ENCODE measurements at places on chromosomes 1 and 21.

- DNase-seq: no peak
Observed at GRCh38 chr1:165481820-165482532, 37.0 kb upstream of the RXRG start.

DNA sequence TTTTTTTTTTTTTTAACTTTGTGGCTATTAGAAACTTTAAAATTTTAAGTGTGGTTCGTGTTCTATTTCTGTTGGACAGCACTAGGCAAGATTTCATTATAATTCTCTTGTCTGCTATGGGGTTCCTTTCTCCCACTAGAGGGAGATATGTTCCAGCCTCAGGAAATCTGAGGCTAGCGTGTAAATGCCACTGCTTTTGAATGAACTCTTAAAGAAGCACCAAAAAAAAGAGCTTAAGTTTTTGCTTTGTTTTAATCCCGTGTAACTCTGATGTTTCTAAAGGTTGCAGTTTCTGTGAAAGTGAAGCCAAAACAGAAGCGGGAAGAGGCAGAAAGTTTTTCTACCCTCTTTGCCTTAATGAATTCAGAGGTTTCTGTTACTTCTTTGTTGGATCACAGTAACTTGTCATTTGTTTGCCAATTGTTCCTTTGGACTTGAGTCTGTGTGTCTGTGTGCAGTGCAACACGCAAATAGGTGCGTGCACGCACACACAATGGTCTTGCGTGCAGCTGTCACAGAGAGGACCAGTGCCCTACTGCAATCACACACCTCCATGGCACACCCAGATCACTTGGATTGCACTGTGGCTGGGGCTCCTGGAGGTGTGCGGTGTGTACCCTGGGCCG is 32.3 kb downstream of the HHAT start:
- no peak for DNase-seq

DNA sequence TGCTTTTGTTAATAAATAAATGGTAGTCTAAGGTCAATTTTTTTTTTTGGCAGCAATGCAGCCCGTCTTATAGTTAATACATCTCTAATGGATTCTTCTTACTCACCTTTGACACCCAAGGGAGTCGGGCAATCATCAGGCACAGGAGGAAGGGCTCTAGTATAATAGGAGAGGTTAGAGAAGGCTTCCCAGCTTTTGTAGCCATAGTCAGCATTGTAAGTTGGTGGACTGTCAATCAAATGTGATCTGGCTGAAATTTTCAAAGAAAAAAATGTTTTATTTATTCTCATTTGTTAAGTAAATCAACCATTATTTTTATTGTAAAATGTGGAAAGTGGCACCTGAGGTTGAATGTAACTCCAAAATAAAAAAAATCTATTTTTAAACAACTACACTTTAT is 2.1 kb downstream of the PTGS2 start:
- no peak for DNase-seq

- no peak for DNase-seq
Observed at GRCh38 chr1:27602462-27603308, 1.3 kb downstream of the AHDC1 start.

GRCh38 chr1:54230507-54231339 is 30.8 kb downstream of the MRPL37 start:
- DNase-seq: no peak

DNA sequence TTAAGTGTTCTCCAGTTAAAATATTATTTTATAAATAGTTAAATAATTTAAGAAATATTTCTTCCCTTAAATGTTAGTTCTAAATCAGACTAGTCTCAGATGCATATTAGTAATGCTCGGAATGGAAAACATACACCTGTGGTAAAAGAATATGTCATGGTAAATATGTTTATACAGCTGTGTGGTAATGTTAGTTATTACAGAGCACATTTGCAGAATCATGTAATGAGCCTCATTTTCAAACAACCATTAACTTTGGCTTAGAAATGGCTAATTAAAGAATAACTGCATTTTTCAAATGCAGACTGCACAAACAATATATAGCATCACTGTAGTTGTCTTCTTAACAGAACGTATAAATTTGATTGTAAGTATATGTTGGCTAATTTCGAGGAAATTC is 90.3 kb downstream of the DISP1 start:
- no peak for DNase-seq

GRCh38 chr1:62178372-62178771 is 16.3 kb upstream of the L1TD1 start:
- DNase-seq: peak; percentile 47

GRCh38 chr21:45463871-45464270 is 58.9 kb downstream of the COL18A1 start:
- DNase-seq: no peak

DNA sequence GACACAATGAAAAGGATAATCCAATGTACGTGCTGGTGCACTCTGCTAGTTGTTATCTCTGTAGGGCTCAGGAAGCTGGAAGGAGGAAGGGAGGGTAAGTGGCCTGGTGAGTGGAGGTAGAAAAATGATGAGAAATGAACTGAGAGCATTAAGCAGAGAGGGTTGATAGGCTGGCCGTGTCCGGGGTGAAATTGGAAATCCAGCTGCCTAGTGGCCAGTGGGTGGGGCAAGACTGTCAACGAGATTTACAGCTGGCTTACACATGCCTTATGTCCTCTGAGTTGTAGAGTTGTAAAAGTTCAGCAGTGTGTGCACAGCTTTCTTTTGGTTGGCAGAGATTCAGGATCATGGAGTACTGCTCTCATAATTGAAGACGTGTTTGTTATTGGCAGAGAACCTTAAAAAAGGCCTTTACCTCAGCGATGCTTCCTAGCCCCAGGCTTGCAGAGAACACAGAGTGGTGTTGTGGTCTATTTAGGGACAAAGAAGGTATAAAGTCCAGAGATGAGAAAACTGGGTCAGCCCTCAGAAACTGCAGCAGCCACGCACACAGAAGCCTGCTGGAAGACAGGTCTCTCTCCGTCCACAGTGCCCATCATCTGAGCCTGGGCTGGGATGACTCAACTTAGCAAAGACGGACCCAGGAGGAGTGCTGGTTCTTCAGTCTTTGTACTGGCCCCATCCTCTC is 132.4 kb downstream of the EDEM3 start:
- DNase-seq: no peak

GRCh38 chr1:2480986-2481364 is 4.9 kb downstream of the PLCH2 start:
- no peak for DNase-seq

DNA sequence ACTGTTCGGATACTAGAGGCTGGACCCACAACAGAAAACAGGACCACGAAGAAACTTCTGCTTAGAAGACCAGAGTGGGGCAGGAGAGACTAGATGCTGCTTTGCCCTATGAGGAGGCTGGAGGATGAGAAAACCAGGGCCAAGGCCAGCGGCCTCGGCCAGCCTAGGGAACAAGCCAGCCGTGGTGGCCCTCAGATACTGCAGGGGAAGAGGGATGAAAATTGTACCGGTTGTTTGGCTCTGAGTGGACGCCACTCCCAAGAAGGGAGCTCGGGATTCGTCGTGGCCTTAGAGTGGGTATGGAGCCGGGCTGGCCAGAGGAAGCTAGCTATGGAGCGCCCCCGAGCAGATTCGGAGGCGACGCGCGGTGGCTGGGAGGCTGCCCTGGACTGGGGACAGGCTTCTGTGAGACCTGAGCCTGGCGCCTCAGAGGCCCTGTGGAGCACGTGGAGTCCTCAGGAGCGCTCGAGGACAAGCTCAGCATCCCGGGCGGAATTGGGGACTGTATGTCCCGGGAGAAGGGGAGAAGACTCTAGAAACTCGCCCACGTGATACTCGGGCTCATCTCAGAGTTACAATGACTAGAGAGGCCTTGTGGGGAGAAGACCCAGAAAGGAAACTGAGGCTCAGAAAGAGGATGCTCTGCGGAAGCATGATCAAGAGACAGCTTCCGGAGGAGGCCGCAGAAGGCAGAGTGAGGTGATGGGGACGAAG is 2.8 kb downstream of the PRRX1 start:
- DNase-seq: no peak

GRCh38 chr1:109396871-109397580 is 692 bp downstream of the SORT1 start:
- DNase-seq: no peak

- DNase-seq: no peak
Observed at GRCh38 chr1:203173566-203173965, 2.1 kb downstream of the MYBPH start.

GRCh38 chr1:200372095-200372884 is 37.5 kb downstream of the ZNF281 start:
- no peak for DNase-seq

DNA sequence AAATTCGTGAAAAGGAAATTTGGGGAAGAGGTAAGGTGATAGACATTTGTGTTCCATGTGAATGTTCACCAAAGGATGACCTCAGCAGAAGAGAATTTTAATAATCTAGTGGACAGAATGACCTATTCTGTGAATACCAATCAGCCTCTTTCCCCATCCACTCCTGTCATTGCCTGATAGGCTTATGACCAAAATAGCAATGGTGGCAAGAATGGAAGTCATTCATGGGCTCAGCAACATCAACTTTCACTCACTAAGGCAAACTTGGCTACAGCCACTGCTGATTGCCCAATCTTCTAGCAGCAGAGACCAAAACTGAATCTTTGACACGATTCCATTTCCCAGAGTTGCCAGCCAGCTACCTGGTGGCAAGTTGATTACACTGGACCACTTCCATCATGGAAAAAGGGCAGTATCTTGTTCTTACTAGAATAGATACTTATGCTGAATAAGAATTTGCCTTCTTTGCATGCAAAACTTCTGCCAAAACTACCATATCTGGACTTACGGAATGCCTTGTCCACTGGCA is 348.7 kb upstream of the PBX1 start:
- no peak for DNase-seq

GRCh38 chr1:229264487-229264886 is 6.4 kb upstream of the RAB4A start:
- DNase-seq: no peak

DNA sequence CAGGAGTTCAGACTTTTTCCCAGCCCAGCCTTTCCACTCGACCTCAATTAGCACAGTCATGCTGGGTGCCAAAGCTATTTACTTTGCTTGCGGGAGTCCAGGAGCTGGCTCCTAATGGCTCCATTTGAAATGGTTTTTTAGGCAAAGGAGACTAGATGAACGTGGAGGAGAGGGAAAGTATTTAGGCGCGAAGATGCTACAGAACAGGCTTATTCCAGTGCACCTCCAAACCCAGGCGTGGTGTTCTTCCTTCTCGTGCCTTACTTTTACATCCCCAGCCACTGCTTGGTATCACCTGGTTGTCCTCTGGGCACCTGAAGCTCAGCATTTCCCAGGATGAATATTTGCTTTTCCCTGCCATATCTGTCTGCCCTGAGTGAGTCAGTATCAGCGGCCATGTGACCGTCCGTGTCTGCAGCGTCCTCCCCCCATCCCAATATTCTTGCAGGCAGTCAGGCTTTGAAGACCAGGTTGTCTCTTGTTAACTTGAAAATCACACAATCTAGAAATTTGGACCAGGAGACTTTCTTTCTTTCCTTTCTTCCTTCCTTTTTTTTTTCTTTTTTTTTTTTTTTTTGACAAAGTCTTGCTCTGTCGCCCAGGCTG is 198.5 kb downstream of the DYRK1A start:
- DNase-seq: no peak

- peak; percentile 43 for DNase-seq
Observed at GRCh38 chr21:32351428-32351827, 41.4 kb downstream of the URB1 start.

- DNase-seq: no peak
Observed at GRCh38 chr1:86718786-86719185, 14.4 kb downstream of the SH3GLB1 start.

GRCh38 chr1:236543065-236543669 is 19.4 kb downstream of the LGALS8 start:
- no peak for DNase-seq

GRCh38 chr1:208791456-208791855 is 547.3 kb upstream of the PLXNA2 start:
- DNase-seq: no peak

DNA sequence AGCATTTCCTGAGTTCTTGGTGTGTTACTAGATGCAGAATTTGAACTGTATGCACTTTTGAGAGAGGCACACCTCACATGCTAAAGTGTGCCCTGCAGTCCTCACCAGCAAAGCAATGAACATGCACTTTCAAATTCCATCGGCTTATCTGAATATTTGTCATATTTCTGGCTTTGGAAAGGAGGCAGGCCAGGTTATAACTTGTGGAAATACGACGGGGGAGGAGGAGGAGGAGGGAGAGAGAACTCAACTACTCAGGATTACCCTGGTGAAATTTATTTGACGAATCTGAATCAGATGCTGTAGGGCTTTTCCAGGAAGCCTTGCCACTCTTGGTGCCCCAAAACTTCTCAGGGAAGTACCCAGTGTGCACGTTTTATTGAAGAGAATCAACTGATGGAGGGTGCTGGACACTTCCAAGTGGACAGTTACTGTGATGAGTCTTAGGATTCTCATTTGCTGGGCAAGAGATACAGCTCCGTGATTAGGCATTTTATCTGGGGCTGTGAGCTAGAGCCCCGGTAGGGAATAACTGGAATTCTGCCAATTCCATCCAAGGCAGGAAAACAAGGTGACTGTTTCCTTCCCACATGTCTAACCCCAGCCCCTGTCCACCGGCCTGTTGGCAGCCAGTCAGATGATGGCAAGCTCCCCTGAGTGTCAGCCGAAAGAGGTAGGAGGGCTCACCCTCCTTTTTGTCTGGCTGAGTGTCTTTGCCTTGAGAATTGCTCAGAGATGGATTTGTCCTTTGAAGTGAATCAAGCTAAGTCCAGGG is 3.8 kb downstream of the PDPN start:
- no peak for DNase-seq

GRCh38 chr1:165279882-165280281 is 76.6 kb downstream of the LMX1A start:
- DNase-seq: no peak
